T-cell (primary cell): ENCODE measurements at places on chromosomes 6 and 20.

DNA sequence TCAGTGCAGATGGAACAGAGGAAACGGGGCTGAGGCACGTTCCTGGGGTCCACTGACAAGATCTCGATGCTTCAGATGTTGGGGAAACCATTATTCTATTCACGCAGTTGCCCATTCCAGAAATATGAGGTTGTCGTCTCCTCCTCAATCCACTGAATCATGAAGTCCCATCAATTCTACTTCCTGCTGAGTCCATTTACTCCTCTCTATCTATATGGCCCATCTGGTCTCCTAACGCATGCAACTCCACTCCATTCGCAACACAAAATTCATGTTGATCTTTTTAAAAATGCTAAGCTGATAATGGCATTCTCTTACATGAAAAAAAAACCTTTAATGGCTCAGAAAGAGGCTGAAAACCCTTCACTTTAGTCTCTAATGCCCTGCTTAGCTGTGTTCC, 37.5 kb downstream of the MAP3K5 start:
- DNase-seq = no peak
- H3K27ac ChIP-seq = no peak overlapping the region
- peaks cover 25% of the 10 kb centered on the region for H3K4me1 ChIP-seq
- no peaks in the 10 kb centered on the region for H3K36me3 ChIP-seq
- no peak overlapping the region for H3K4me3 ChIP-seq

DNA sequence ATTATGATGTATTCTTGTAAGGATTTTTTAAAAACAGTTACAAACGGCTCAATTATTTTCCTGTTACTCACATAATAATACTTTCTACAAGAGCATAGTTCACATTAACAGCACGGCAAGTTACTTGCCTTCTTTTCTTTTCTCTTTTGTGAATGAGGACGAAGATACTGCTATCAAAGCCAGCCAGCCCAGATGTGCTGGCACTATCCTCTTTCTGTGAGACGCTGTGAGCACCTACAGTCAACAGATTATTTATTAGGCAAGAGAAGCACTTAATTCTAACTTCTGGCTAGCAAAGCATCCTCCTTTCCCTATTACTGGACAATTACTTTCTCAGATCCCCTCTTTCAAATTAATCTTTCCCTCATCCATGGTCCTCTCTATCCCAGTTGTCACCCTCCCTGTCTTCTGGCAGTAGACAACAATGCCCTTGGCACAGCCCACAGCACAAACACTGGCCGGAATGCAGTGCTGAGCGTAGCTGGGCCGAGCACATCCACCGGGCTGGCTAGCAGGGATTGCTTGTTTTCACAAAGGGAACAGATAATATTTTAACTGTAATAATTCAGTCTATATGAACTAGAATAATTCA, 262.1 kb downstream of the FOXC1 start:
- no peaks in the 10 kb centered on the region for H3K4me1 ChIP-seq
- no peaks in the 10 kb centered on the region for H3K36me3 ChIP-seq
- no peak overlapping the region for H3K4me3 ChIP-seq
- no peak for DNase-seq
- no peaks in the 10 kb centered on the region for H3K27me3 ChIP-seq

DNA sequence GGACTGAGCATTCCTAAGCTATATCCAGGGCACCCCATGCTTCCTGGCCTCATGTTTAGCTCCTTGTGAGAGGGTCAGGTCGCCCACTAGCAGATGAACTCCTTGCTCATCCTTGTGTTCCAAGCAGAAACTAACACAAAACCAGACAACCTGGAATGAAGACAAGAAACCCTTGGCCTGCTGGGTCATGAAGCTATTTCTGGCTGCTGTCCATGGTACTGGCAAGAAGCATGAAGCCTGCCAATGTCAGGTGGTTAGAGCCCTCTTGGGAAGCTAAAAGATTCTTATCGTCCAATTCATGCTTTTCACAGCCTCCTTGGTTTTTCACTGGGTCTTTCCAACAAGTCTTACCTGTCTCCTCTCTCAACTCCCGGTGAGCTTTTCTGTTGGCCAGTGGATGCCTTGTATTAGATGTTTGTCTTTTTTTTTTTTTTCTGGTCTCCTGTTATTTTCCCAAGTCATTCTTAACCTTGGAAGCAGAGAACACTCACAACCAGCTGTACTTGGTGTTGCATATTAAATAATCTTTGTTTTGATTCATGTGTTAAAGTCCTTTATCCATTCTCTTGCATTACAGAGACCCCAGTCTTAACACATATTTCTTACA, 180.3 kb downstream of the ANKRD60 start:
- DNase-seq = no peak
- no peak overlapping the region for H3K27ac ChIP-seq
- no peaks in the 10 kb centered on the region for H3K27me3 ChIP-seq
- no peak overlapping the region for H3K4me3 ChIP-seq
- H3K36me3 ChIP-seq = no peaks in the 10 kb centered on the region
- no peaks in the 10 kb centered on the region for H3K4me1 ChIP-seq

GRCh38 chr6:167833396-167833763, 6.7 kb downstream of the AFDN start:
- H3K4me1 ChIP-seq = no peaks in the 10 kb centered on the region
- H3K36me3 ChIP-seq = no peaks in the 10 kb centered on the region
- no peak for DNase-seq
- peaks cover 7% of the 10 kb centered on the region for H3K27me3 ChIP-seq
- H3K27ac ChIP-seq = no peak overlapping the region
- H3K4me3 ChIP-seq = no peak overlapping the region
